Bronchial epithelial cell (primary cell): ENCODE measurements at places on chromosomes 1 and 21.

GRCh38 chr1:44040846-44041245, 9.6 kb upstream of the SLC6A9 start:
- DNase-seq, result peak; percentile 45

- no peak for DNase-seq
These were observed 9.4 kb downstream of the COL6A1 start for GRCh38 chr21:45990741-45991605.

DNA sequence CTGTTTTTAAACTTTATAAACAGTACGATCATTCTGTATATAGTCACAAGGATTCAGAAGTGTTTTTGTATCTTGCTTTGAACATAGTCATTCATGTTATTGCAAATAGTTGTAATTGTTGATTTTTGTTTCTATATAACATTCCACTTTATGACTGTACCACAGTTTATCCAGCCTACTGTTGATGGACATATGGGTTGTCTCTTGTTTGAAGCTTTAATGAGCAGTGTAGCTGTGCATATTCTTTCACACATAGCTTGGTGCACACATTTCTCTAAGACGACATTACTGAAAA, 6.1 kb downstream of the CD101 start:
- peak; percentile 44 for DNase-seq

DNA sequence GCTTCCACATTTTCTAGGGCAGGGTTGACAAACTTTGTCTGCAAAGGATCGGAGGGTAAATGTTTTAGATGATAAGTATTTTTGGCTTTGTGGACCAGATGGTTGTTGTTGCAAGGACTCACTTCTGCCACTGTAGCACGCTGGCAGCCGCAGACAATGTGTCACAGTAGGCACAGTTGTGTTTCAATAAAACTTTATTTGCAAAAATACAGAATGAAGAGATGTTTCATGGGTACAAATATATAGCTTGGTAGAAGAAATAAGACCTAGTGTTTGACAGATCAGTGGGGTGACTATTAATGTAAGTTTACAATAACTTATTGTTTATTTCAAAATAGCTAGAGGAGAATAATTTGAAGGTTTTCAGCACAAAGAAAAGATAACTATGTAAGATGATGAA, 127.8 kb downstream of the GRIK3 start:
- DNase-seq, result no peak

GRCh38 chr1:185936641-185937040, 202.4 kb downstream of the HMCN1 start:
- DNase-seq, result no peak
